Left renal pelvis (tissue), 4 donors: ENCODE measurements at places on chromosomes 4 and X. TPM values are rescaled to one million over a fixed set of nuclear protein-coding genes. Genes with fewer than 3 reads are reported as not detected.

XK gene
- 1.0 TPM for polyA plus RNA-seq

EFHC2 gene
- polyA plus RNA-seq: 10.1 TPM

NUDT11 gene
- 24.4 TPM for polyA plus RNA-seq

XAGE1B gene
- polyA plus RNA-seq: not detected

MAMLD1 gene
- polyA plus RNA-seq: 6.5 TPM

MAOA gene
- polyA plus RNA-seq: 21.1 TPM

TRO gene
- polyA plus RNA-seq: 107 TPM

COQ2 gene
- polyA plus RNA-seq: 18.3 TPM

KLHL4 gene
- 8.9 TPM for polyA plus RNA-seq

RAB41 gene
- polyA plus RNA-seq: 0.74 TPM

AKAP4 gene
- polyA plus RNA-seq: not detected

BEX5 gene
- polyA plus RNA-seq: 13.2 TPM
